ENCODE measurements at places on chromosomes 6 and 20.

DNA sequence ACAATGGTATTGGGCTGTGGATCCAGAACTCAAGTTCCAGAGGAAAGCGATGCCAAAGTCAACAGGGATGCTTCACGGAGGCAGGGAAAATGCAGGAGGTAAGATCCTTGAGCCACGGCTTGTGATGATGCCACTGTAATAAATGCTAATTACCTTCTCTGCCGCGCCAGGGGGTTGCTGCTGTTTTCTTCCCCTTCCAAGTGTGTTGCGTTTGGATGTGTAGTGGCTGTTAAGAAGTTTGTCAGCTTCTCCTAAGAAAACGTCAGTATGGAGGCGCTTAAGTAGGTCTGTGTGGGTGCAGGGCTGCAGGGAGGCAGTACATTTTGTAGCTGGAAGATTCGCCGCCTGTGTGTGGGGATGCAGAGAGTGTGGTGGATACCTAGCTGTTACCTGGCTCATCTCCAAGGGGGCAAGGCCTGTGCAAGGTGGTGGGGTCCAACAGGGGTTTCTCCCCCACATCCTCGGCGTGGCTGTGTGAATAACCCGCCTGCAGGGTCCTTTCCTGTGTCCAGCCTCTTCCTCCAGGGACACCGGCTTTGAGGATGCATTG is 318.7 kb downstream of the CDH4 start:
- no peak for DNase-seq

DNA sequence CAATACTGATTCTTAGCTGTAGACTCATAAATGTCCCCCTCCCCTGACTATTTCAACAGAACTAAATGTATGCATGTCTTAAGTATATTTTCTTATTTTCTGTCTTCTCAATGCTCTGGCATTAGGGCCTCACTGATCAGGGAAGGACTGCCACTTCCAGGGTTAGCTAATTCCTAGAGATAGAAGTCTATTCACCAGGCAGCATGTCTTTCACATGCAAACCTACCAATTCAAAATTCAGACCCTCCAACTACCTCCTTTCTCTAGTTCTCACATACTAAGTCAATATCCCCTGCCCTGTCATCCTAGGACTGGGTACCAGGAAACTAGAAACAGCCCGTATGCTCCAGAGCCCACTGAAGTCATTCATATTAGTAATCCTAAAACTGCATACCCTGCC is 132.3 kb downstream of the RALGAPA2 start:
- DNase-seq, result no peak

DNA sequence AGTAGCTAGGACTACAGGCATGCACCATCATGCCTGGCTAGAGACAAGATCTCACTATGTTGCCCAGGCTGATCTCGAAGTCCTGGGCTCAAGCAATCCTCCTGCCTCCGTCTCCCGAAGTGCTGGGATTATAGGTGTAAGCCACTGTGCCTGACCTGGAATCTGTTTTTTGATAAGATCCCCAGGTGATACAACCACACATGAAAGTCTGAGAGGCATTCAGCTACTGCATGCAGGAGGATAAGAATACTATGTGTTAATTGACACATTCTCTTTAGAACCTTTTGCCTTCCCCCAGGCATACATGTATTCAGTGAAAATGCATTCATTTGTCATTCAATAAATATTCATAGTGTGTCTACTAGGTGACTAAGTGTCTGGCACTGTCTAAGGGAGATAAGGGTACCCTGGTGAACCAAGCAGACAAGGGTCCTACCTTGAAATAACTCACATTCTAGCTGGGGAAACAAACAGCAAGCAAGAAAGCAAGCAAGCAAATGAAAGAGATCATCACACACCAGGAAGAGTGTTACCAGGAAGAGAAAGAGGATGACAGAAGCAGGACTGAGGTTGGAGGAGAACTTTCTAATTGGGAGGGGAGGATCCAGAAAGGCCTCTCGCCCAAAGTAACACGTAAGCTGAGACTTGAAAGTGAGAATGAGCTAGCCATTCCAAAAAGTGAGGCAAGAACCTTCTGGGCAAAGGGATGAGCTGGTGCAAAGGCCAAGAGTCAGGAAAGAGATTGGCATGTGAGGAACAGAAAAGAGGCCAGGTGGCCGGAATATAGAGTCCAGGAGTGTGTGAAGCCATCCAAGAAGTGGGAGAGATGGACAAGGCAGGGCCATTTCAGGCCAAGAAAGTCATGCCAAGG is 6.5 kb downstream of the GFOD1 start:
- DNase-seq, result no peak

GRCh38 chr6:37679539-37680476 is 17.9 kb downstream of the MDGA1 start:
- no peak for DNase-seq

- no peak for DNase-seq
Observed at GRCh38 chr6:34816635-34817301, 24.9 kb downstream of the BLTP3A start.

- no peak for DNase-seq
Observed at GRCh38 chr6:141677598-141678211, 455.0 kb upstream of the GJE1 start.

GRCh38 chr6:161882196-161882765 is 608.4 kb upstream of the AGPAT4 start:
- no peak for DNase-seq
